ENCODE measurements at places on chromosomes 1 and 21.

DNA sequence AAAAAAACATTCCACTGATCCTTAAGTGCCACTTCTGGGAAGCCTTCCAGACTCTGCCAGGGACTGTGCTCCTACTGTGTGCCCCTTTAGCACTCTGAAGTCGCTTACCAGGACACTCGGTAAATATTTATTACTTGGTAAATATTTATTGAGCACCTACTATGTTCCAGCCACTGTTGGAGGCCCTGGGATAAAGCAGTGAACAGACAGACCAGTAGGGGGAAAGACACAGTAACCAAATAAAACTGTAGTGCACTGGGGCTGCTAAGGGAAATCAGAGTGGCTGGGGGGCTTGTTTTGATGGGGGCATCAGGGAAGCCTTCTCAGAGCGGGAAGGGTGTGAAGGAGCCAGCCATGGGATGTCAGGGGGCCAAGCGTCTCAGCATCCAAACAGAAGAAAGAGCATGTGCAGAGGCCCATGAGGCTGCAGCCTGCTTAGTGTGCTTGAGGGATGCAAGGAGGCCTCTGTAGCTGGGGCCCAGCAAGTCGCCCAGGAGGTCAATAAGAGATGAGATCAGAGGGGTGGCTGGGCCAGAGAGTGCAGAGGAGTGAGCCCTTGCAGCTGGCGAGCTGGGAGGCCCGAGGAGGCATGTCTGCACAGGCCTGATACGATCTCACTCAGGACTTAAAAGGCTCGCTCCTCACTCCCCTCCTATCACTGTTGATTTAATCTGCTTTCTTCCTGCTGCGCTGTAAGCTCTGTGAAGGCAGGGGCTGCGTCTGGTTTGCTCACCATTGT is 28.6 kb downstream of the KAZN start:
- DNase-seq = no peak

GRCh38 chr1:164886101-164886500 is 327.1 kb downstream of the PBX1 start:
- DNase-seq = no peak

GRCh38 chr1:67713057-67713846 is 28.3 kb downstream of the GADD45A start:
- peak; percentile 82 for DNase-seq

- DNase-seq = no peak
These were observed 118.8 kb downstream of the HUNK start for GRCh38 chr21:31991356-31992331.

GRCh38 chr1:53608676-53609075 is 130.3 kb downstream of the GLIS1 start:
- no peak for DNase-seq

- DNase-seq = no peak
These were observed 3.6 kb upstream of the COL11A1 start for GRCh38 chr1:103111926-103112325.
